Activated CD4-positive, alpha-beta T cell treated with anti-CD3 and anti-CD28 coated beads, Interleukin-2, amount 10 ng/mL, durations not matched to agents 24 days and 14 days (primary cell): ENCODE measurements at places on chromosomes 2 and 18.
A peak's percentile ranks its signal among the peaks of the same experiment; 100 is the strongest.

DNA sequence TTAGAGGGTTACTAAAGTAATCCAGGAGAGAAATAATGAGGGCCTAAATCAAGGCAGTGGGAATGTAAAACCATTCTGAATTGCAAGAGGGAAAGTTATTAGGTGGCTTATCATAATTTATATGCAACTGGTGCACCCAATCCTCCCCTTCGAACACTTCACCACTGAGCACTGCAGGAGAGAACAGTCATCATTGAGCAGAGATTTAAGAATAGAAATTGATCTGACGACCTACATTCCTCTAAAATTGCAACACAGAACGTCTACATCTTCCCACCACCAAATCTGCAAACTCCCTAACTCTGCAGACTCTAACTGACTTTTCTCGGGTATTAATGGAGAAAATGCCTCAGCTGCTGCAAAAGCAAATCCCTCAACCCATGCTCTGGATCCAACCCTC, 138.5 kb upstream of the CDH20 start:
- H3K4me3 ChIP-seq: no peak overlapping the region
- H3K27me3 ChIP-seq: no peaks in the 10 kb centered on the region
- H3K27ac ChIP-seq: no peak overlapping the region
- H3K4me1 ChIP-seq: no peaks in the 10 kb centered on the region
- H3K36me3 ChIP-seq: no peaks in the 10 kb centered on the region
- DNase-seq: no peak

GRCh38 chr18:23689616-23690504, 607 bp downstream of the LAMA3 start:
- peak overlapping the region; percentile 49 for H3K4me3 ChIP-seq
- peaks cover 59% of the 10 kb centered on the region for H3K27me3 ChIP-seq
- no peaks in the 10 kb centered on the region for H3K36me3 ChIP-seq
- no peak overlapping the region for H3K27ac ChIP-seq

GRCh38 chr2:218781691-218782527, at the start of gene CYP27A1:
TSS of gene CYP27A1 (plus strand) at chr2:218782147. CDS start at chr2:218782183, 36 bp downstream.
- peaks cover 2% of the 10 kb centered on the region for H3K36me3 ChIP-seq
- H3K27me3 ChIP-seq: peaks cover 58% of the 10 kb centered on the region
- DNase-seq: no peak
- no peak within 1 kb of the TSS for H3K27ac ChIP-seq

DNA sequence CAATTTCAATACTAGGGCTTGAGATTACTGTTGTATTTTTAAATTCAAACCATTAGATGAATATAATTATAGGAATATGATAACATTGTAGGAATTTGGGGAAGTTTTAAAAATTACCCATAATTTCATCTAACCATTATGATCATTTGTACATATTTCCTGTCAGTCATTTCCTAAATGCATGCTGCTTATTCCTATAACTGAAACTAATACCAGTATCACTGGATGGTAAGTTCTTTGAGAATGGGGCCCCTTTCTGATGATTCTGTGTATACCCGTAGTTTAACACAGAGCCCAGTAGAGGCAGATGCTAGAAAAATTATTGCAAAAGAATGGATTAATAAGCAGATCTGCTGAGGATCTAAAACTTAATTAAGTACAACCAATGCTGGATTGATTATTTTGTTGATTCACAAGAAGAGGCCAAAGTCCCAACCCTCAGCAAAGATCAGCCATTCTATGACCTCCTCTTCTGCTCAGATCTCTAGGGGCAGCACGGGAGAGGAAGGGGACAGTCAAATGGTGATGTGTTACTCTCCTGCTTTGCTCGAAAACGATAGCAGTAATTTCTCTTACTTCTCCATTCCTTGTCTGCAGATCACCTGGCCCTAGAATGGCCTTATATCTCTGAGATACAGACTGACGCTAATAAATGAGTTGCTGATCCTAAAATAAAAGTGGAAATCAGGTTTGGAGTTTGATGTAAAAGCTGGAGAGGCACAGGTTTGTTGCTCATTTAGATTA, 69.5 kb upstream of the PELI1 start:
- peaks cover 49% of the 10 kb centered on the region for H3K4me1 ChIP-seq
- H3K36me3 ChIP-seq: no peaks in the 10 kb centered on the region
- H3K4me3 ChIP-seq: peak overlapping the region; percentile 74

DNA sequence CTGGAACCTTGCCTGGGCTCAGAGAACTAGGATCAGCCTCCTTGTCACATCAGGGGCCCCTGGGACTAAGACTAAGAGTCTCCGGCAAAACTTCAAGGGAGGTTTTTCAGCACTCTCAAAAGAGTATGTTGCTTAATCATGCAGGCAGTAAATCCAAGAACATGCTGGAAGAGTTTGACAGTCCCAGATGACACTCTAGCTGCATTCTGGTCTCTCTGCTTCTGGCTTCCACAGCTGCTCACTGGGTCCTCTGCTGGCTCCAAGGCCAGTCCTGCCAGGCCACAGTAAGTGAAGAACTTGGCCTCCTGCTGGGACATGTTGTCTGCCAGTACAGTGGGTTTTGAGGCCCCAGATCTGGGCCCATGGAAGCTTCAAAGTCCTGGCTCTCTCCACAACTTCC, 45.2 kb upstream of the IL1RL1 start:
- peaks cover 6% of the 10 kb centered on the region for H3K36me3 ChIP-seq
- DNase-seq: no peak
- no peak overlapping the region for H3K4me3 ChIP-seq
- H3K27me3 ChIP-seq: no peaks in the 10 kb centered on the region

GRCh38 chr2:75525434-75526310, 35.1 kb downstream of the EVA1A start:
- no peaks in the 10 kb centered on the region for H3K36me3 ChIP-seq
- no peaks in the 10 kb centered on the region for H3K4me1 ChIP-seq
- H3K27me3 ChIP-seq: peaks cover 12% of the 10 kb centered on the region
- peak; percentile 30 for DNase-seq
- no peak overlapping the region for H3K4me3 ChIP-seq

- no peaks in the 10 kb centered on the region for H3K4me1 ChIP-seq
- H3K27me3 ChIP-seq: peaks cover 3% of the 10 kb centered on the region
- H3K36me3 ChIP-seq: no peaks in the 10 kb centered on the region
- H3K27ac ChIP-seq: no peak overlapping the region
These were observed 34.1 kb upstream of the MAT2A start for GRCh38 chr2:85504778-85505261.

DNA sequence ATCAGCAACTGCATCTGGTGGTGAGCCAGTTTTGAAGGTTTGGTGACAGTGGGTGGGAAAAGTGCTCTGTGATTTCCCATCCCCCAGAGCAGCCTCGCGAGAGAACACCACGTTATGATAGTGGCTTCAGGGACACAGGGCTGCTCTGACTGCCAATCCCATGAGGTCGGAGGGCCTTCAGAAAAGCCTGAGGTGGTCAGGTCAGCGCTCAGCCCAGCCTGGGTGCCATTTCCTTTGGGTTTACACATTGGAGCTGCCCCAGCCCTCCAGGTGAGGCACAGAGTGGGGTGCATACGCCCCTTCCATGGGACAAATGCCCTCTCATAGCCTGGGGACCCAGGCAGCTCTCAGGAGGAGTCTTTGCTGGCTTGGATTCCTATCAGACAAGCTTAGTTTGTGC, 126.8 kb downstream of the KCTD1 start:
- no peak overlapping the region for H3K27ac ChIP-seq
- H3K4me1 ChIP-seq: no peaks in the 10 kb centered on the region
- H3K36me3 ChIP-seq: no peaks in the 10 kb centered on the region
- no peaks in the 10 kb centered on the region for H3K27me3 ChIP-seq

DNA sequence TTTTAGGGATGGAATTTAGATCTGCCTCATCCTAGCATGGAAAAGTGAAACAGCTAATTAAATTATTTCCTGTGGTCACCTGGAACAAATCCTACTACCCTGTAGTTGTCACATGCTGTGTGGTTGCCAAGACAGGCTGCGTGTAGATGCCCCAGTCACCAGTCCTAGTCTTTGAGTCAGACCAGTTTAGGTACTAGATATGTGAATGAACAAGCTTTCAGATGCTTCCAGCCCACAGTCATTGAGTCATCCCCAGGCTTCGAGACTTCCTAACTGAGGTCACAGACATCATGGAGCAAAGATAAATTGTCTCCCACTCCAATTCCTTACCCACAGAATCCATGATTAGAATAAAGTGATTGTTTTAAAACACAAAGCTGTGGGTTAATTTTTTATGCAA, 35.8 kb upstream of the GRB14 start:
- H3K4me1 ChIP-seq: no peaks in the 10 kb centered on the region
- H3K27me3 ChIP-seq: no peaks in the 10 kb centered on the region
- no peaks in the 10 kb centered on the region for H3K36me3 ChIP-seq
- no peak overlapping the region for H3K27ac ChIP-seq
- H3K4me3 ChIP-seq: no peak overlapping the region

GRCh38 chr2:132478461-132479105, 62.0 kb downstream of the GPR39 start:
- H3K4me1 ChIP-seq: no peaks in the 10 kb centered on the region
- no peaks in the 10 kb centered on the region for H3K27me3 ChIP-seq
- H3K36me3 ChIP-seq: no peaks in the 10 kb centered on the region
- DNase-seq: no peak
- H3K4me3 ChIP-seq: no peak overlapping the region

DNA sequence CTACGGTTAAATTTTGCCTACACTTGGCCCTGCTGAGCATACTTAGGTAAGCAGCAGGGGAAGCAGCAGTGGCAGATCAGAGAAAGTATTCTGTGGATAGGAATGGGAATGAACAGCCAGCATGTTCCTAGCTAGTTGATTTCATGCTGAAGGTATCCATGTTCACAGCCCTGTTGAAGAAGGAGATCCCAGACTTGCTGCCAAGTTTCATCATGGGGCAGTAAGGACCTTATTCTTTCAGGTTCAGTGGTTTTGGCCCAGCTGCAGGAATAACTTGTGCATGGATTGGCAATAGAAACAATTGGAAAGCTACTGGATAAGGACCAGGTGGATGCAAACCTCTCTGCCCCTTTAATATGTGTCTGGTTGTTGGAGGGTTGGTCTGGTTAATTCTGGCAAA, 98.2 kb upstream of the TMEM178A start:
- H3K36me3 ChIP-seq: no peaks in the 10 kb centered on the region
- H3K27ac ChIP-seq: no peak overlapping the region
- no peaks in the 10 kb centered on the region for H3K27me3 ChIP-seq
- no peak overlapping the region for H3K4me3 ChIP-seq
- no peaks in the 10 kb centered on the region for H3K4me1 ChIP-seq

DNA sequence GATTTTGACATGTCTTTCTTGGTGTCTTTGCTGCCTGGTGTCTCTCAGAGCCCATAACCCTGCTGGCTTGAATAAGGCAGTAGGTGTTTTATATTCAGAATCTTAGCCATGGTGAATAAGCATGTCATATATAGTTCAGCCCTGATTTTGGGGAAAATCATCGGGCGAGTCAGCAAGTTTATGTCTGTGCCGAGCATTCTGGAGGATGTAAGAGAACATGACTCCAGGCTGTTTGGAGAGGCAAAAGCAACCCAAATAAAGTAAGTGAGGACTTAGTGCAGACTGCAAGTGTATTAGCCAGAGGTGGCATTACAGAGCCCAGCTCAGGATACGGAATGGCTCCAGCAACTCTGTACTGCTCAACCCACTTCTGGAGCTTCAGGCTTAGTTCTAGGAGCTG, 50.3 kb downstream of the TCF7L1 start:
- peaks cover 3% of the 10 kb centered on the region for H3K4me1 ChIP-seq
- no peak overlapping the region for H3K27ac ChIP-seq
- no peak for DNase-seq
- H3K36me3 ChIP-seq: no peaks in the 10 kb centered on the region

- no peak overlapping the region for H3K27ac ChIP-seq
- H3K36me3 ChIP-seq: no peaks in the 10 kb centered on the region
- H3K4me1 ChIP-seq: peaks cover 10% of the 10 kb centered on the region
These were observed 90.3 kb upstream of the MAP3K20 start for GRCh38 chr2:172985139-172985892.

DNA sequence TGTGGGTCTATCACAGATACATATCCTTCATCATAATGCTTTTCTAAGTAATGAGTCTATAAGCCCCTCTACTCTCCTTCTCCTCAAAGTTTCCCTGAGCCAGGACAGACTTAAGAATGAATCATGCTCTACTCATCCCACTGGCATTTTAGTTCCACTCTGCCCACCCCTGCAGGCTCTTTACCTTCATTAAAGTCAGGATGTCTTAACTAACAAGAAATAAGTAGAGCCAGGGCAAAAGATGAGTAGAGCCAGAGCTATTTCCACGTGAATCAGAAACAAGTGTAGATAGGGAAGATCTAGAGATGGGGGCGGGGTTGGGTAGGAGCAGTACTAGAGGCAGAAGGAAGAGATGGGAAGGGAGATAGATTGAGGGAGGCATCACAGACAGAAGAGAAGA, 790.5 kb downstream of the RNF144A start:
- no peak for DNase-seq
- peaks cover 3% of the 10 kb centered on the region for H3K27me3 ChIP-seq
- no peaks in the 10 kb centered on the region for H3K36me3 ChIP-seq
- H3K27ac ChIP-seq: no peak overlapping the region
- H3K4me3 ChIP-seq: no peak overlapping the region
